ENCODE measurements at places on chromosomes 11 and 22.

- DNase-seq, result no peak
Observed at GRCh38 chr11:30089921-30090320, 73.1 kb upstream of the KCNA4 start.

- DNase-seq, result no peak
Observed at GRCh38 chr11:45485070-45485707, 180.2 kb downstream of the CHST1 start.

DNA sequence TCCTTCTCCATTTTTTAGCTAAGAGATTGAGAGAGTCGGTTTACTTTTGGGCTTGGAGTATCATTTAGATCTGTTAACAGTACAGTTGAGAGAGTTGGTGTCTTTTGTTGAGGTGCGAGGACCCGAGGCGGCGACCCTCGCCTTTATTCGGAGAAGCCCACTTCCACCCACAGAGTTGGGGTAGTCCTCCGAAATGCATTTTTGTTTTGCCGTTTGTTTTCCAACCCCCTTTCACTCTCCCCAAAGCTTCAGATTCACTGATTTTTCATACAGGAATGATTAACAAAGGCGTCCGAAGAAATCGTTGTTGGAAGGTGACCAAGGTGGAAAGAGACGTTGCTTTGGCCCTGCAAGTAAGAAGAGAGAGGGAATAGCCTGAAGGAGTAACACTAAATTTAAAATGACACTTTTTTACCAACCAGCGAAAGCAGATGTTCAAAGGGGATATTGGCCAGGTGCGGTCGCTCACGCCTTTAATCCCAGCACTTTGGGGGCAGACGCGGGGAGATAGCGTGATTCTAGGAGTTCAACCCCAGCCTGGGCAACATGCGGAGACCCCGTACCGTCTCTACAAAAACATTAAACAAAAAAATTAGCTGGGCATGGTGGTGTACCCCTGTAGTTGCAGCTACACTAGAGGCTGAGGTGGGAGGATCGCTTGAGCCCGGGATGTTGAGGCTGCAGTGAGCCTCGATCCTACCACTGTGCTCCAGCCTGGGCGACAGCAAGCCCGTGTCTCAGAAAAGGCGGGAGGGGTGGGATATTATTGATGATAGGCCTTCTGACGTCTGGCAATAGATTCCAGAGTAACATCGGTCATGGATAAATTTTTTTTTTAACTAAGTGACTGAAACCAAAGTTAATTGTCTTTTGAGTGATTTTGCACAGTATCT lies 899 bp upstream of the RAB30 start:
- no peak for DNase-seq

GRCh38 chr11:14109742-14110141 lies 147.2 kb downstream of the SPON1 start:
- DNase-seq, result peak; percentile 36

DNA sequence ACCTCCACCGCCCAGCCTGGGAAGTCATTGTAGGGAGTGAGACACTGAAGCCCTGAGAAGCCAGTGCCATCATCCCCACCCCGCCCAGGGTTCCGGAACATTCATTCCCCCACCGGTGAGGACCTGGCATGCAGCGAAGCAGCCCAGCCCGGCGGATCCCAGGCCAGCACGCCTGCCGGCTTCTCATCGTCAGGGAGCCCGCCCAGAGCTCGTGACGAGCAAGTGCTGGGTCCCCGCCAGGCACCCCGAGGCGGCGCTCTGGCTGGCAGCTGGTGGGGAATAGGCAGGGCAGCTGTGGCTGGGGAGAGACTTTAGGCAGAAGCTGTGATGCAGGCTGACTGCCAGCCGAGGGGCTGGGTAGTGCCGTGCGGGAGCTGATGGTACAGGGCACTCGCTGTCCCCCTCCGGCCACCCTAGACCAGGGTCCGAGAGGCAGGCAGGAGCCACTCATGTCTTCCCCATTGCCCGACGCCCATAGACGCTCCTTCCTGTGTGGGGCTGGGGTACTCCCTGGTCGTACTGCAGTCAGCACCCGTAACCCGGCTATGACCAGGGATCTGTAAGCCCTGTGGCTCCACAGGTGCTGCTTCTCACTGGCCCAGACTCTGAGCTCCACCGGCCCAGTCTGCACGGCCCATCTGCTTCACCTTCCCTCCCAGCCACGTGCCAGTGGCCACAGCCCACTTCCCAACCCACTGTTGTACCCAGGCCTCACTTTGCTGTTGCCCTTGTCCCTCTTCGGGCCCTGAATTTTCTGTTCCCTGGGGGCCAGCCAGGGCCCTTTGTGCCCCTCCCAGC lies 24.5 kb upstream of the CABP7 start:
- DNase-seq, result no peak

GRCh38 chr11:23103416-23103815 lies 243.1 kb upstream of the CCDC179 start:
- DNase-seq, result no peak

- DNase-seq, result peak; percentile 8
Observed at GRCh38 chr11:128146926-128147605, 440.3 kb downstream of the ETS1 start.

DNA sequence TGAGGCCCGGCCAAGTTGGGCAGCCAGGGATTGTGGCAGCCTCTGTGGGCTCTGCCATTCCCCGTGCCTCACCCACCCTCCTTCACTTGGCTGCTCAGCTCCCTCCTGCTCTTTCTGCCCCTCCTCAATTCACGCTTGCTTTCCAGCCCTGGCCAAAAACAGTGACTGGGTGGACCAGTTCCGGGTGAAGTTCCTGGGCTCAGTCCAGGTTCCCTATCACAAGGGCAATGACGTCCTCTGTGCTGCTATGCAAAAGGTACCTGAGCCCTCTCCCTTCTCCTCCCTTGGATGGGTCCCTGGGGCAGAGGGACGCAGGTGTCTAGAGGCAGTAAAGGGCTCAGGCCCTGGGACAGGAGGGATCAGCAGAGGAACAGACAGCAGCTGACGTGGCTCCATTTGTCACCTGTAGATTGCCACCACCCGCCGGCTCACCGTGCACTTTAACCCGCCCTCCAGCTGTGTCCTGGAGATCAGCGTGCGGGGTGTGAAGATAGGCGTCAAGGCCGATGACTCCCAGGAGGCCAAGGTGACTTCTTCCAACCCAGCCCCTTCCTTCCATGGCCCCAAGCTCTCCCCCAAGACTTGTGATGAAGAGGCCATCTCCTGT lies 2.7 kb downstream of the FREY1 start:
- no peak for DNase-seq

DNA sequence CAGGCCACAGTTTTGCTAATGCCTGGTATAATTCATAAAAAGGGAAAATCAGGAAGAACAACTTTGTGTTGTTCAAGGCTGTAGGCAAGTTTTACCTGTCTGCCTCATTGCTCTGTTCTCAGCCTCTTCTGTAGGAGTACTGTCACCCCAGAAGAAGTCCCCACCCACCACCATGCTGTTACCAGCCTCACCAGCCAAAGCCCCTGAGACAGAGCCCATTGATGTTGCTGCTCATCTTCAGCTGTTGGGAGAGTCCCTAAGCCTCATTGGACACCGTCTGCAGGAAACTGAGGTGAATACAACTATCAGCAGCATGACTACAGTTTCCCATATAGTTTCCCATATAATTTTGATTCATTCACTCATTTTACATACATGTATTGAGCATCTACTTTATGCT lies 11.6 kb upstream of the TOM1 start:
- no peak for DNase-seq

DNA sequence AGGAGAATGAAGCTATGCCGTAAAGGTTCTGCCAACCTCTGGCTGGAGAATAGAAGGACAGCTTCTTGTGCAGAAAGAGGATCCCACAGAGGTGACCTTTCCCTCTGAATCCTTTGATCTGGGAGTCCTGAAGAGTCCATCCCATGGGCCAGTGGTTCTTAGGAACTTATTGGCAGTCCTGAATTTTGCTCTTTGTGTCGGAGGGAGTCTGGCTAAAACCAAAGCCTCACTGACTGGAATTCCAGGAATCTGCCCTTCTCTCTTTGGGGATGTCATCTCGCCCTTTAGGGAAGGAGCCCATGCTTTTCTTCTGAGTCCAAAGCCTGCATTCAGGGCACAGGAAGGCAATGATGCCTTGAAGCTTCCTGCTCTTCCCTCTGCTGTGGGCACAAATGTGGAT lies 45.5 kb downstream of the PKNOX2 start:
- DNase-seq, result no peak

GRCh38 chr11:69637198-69637940 lies 3.6 kb upstream of the CCND1 start:
- no peak for DNase-seq

GRCh38 chr22:41417622-41418390 lies 28.8 kb downstream of the TOB2 start:
- peak; percentile 40 for DNase-seq

DNA sequence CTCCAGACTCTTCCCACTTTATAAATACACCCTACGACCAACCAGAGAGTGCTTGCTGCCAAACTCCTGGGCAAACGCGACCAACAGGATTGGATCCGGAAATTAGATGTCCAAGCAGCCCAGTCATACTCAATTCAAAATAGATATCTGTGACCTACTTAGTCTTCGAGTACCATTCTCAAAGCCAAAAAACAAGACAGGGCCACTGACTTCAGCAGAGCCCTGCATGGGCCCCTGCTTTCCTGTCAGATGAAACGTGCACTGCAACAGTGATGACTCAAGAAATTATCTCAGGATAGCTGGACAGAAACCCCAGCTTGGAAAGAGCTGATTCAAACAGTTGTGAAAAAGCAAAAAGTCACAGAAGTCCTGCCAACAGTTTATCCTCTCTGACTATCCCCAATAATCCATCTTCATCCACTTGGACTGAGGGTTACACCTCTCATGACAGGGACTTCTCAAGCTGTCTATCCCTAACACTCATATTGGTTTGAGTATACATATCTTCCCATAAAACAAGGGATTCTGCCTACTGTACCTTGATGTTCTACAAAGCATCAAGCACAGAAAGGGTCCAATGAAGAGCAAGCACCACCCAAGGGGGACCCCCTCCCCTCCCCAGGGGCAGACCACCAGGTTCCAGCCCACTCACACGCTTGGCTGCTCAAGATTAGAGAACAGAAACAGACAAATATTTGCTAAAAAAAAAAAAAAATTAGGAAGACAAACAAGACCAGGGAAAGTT lies 17.4 kb downstream of the SMCO4 start:
- no peak for DNase-seq

GRCh38 chr11:114059278-114059983 lies at the start of gene ZBTB16:
Gene ZBTB16, plus strand, starts transcription at chr11:114059711. Its CDS starts 3,590 bp downstream, at chr11:114063301.
- peak; percentile 90 for DNase-seq

GRCh38 chr22:24450610-24451009 lies 23.2 kb downstream of the ADORA2A start:
- DNase-seq, result peak; percentile 48

DNA sequence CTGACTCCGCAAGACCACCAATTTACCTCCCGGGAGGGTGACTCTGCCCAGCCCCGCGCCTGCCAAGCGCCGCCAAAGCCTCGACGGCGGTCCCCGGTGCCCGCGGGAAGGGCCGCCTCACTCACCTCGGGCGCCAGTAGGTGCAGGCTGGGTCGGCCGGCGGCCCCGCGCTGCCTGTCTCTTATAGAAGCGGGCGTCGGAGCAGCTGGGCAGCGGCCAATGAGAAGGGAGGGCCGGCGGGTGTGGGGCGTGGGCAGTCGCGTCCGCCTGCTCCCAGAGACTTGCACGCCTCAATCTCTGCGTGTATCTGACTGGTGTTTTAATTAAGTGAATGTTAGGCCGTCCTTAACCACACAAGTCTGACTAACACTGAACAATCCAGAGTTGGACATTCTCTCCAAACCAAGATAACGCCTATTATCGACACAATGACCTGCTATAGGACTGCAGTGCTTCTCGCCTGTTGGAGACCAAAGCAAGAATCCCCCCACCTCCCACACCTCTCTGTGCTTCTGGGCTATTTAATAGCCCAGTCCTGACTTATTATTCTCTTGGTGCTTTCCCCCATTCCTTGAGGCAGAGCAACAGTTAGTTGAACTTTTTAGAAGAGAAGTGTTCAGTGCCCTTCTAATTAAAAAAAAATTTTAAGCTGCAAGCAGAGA lies at the start of gene TPH1:
TPH1 (minus strand) TSS at position 154 of the 662 bp plus-strand sequence. CDS start 5,507 bp downstream, outside the sequence.
- DNase-seq, result peak; percentile 15

DNA sequence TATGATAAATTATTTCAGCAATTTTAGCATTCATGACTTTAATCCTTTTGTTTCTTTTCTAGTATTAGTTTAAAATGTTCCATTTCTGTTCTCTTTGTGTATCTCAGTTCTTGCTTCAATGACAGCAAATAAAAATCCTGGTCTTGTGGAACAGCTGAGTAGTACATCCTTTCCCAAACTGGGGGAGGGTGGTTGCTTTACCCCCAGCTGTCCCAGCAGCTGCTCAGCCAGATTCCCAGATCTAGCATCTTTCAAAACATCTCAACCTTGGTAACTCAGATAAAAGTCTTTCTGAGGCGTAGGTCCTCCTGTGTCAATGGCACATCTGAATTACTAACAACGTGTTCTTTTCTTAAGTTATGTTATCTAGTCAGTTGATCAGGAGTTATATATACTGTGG lies 72.2 kb upstream of the GRK2 start:
- no peak for DNase-seq

GRCh38 chr22:34210301-34210700 lies 290.0 kb upstream of the LARGE1 start:
- DNase-seq, result no peak

DNA sequence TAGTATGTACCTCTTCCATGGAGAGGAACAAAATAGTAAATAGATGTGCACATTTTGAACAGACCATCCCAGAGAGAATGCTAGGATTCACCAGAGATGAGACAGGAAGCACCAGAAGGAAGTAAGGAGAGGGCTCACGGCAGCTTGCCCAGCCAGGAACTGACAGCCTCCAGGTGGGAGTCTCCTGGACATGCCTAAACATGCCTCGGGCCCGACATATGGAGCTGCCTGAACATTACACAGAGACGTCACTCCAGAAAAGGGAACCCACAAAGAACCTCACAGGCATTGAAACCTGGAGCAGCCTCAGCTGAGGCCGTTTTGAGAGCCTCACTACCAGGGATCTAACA lies 67.4 kb downstream of the BRD1 start:
- no peak for DNase-seq

DNA sequence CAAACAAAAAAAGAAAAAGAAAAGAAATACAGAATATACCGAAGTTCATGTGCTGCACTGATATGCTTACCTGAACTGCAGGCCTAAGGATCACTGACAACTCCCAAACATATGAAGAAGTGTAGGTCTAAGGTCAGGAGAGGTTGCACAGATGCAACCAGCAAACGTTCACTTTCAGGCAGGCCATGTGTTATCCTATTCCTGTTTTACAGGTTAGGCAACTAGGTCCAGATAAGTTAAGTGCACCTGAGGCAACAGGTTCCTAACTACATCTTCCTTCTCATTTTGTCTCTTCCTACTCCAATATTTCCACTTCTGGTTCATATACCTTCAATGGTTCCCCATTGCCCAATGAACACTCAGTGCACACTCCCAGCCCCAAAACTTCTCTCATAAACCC lies 15.1 kb downstream of the PI4KA start:
- DNase-seq, result no peak

- DNase-seq, result no peak
Observed at GRCh38 chr11:20421946-20422345, 34.4 kb downstream of the PRMT3 start.

GRCh38 chr22:35375031-35375430 lies 5.9 kb upstream of the HMOX1 start:
- DNase-seq, result no peak

DNA sequence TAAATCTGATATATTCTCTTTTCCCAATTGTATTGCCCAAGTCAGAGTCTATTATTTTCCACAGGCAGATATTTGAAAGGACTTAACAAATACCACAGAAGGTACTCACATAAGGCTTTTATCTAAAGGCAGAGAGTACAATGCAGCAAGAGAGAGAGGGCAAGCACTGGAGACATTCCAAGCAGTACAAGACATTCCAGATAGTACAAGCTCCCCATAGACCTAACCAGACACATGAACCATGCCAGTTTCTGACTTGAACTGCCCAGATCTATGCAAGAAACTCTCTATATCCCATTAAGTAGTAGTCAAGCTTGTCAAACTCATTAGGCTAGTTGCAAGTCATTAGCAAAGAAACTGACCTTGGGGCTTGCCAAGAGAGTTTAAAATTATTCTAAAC lies 11.2 kb upstream of the MS4A6E start:
- DNase-seq, result no peak

All from dermis microvascular lymphatic vessel endothelial cell (primary cell).